ENCODE measurements at places on chromosomes 5 and 9.

DNA sequence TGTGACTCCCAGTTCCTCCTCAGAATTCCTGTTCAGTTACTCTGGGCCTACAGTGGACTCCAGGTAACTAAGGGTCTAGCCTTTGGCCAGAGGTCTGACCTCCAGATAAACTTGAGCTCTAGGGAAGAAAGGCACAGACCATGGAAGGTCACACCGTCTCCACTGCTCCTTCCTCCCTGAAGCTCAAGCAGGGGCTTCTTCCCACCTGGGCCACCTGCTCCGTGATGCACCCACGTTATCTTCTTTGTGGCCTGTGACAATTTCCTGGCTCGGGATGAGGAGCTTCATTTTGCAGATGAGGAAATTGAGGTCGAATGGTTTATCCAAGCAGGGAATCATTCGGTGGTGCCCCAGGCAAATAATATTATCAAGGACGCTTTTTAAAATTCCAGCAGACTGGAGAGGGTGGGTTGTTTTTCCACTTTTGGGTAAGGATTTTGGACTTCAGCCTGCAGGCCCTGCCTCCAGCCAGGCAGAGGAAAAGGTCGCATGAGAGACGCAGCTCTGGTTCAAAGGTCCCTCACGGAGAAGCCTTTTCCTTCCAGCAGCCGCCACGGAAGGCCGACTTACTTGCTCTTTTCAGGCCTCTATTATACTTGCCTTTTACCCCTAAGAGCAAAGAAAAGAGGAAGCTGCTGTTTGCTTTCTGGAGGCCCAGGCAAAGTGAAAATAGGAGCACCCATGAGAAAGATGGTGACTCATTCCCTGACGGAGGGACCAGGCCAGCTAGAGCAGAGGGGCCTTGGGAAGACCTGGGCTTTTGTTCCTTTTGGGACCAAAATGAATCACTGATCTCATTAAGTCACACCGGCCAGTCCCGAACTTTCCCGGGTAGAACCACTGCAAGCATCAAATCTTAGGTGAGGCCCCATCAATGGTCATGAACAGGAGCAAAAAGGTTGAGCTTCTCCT is 22.8 kb upstream of the DUSP1 start:
- DNase-seq = no peak

- no peak for DNase-seq
Measured at GRCh38 chr9:136098844-136099243, 3.8 kb upstream of the NACC2 start.

DNA sequence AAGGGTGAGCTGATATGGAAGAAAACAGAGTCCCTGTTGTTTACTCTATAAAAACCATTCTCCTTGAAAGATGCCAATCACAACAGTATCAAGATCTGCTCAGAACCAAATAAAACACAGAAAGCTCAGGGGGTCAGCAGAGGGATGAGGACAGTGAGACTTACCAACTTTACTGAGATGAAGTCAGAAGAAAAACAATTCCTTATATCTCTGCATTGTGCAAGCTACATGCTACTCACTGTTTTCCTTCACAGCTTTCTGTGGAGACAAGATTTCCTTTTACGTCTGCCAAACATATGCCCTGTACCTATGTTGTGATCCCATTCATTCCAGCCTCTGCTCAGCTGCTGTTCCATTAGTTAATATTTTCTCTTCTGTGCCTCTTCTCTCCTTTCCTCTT is 185.6 kb downstream of the TSSK1B start:
- no peak for DNase-seq

DNA sequence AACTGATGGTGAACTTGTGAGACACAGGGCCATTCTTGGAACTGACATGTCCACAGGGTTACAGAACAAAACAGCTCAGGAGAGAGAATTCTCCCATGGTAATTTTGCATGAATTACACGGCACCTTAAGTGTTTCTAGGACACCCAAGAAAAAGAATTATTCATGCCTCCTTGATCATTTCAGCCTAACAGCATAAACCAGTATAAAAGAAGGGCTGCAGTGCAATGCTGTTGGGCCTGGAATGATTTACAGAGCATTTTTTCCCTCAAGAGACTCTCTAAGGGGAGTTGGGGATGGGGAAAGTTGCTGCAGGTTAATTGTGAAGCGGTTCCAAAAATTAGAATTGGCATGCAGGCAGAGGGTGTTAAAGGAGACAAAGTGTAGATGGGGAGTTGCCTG is 136.4 kb upstream of the FBXL7 start:
- DNase-seq = no peak

DNA sequence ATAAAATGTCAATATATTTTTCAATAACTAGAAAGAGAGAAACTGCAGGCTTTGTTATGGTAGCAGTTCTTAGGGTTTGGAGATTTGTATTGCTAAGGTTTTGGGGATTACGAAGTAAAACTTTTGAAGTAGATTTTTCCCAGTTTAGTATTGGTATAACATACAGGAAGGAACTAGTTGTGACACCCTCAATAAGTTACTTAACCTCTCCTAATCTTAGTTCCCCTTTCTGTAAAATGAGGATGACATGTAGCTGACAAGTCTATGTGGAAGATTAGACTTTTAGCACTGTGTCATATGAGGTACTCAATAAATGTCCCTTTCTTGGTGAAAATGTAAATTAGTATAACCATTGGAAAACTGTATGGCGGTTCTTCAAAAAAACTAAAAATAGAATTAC is 73.4 kb upstream of the ATG10 start:
- no peak for DNase-seq

DNA sequence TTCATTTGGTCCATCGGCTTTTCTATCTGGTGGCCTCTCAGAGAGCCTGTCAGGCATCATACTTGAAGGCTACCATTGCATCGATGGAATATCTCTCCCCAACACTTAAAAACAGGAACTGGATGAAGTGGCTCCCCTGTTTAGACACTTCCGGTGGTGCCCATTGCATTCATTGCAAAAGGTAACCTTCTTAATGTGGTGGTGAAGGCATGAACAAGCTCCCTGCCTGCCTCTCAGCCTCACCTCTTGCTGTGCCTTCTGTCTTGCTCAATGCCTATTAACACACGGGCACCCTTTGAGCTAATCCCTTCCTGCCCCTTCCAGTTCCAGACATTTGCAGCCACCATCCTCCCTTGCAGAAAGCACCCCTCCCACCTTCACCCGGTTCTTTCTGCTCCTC is 233.1 kb upstream of the MSX2 start:
- no peak for DNase-seq

DNA sequence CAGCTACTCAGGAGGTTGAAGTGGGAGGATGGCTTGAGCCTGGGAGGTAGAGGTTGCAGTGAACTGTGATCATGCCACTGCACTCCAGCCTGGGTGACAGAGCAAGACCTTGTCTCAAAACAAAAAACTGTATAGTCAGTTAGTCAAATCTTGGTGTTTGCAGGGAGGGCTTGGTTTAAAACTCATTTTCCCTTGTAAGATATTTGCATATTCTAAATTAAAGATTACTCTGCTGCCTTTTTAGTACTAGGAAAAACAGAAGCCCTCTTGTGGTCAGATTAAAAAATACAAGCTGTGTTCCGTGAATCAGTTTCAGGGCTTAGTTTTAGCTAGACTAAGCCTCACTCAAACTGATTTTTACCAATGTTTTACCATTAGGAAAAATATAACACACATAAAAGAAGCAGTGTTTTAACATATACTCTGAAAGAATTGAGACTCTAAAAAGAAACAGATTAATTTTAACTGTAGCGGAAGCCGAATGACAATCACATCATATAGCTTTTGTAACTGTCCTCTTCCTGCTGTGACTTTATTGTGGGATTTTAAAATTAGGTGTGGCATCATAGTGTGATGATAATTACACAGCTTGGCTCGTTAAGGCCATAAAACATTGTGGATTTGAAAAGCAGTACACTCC is 84.9 kb upstream of the BASP1 start:
- no peak for DNase-seq

- peak; percentile 5 for DNase-seq
Measured at GRCh38 chr9:129235931-129236331, 57.9 kb upstream of the IER5L start.

DNA sequence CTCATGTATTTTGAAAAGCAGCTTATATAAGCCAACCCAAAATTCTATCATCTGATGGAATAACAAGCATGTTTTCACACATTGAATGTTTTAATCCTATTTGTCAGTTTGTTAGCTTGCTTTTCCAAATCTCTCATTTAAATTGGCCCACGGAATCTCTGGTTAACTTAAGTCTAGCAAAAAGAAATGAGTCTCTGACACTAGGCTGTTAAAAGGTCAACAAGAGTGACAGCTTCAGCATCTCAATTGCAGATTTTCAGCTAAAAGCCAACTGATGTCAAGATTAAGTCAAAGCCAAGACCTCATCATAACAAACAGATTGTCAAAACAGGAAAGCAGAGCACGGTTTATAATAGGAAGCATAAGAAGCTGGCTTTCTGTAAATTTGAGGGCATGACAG is 49.4 kb upstream of the CDH9 start:
- DNase-seq = no peak

DNA sequence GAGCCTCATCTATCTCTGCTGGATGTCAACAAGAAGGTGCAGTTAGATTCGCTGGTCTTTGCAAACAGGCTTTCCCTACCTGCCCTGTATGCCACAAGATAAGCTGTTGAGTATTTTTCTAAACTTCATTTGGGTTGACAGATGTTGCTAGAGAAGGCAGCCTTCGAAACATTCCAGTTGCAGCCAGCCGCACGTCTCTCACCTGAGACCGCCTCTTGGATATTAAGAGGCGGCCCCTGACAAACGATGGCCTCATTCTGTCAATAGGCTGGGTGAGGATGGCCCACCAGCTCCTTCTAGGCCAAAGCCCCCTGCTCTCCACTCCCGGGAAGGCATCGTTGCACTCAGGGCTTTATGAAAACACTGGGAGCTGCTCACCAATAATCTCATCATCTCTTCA is 181.6 kb downstream of the DAB2IP start:
- no peak for DNase-seq

GRCh38 chr9:86639287-86639686 is 285.1 kb upstream of the TUT7 start:
- no peak for DNase-seq

DNA sequence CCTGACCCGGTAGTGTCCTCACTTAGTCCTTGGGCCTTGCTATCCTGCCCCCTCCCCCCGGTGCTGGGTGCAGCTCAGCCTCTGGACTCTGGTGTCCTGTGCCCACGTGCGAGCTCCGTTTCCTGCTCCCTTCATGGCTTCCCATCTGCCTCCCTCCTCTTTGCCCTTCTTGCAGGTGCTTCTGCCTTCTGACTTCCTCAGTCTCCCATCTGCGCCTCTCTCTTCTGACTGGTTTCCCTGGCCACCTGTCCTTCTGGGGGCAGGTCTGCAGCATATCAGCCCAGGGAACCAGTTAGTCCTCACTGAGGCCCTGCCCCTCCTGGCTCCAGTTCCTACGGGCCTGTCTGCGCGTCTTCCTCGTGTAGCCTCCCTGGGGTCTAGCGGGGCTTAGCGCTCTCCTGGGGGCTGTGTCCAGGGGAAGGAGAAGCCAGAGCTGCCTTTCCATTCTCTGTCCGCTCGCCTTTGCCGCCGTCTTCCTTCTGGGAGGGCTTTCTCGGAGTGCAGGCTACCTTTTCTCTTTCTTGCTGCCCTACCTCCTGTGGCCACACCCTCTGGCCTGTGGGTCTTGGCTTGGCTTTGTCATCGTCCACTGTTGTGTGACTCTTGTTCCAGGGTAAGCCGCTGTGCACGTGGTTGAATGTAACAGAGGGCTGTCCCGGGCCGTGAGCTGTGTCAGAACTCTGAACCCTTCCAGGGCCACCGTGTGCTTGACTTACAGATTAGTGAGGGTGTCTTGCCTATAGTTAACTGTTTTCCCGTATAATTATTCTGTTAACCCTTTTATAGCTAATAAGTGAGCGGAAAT is 51.8 kb downstream of the EHMT1 start:
- peak; percentile 40 for DNase-seq

GRCh38 chr5:96278981-96279380 is 154.1 kb downstream of the PCSK1 start:
- no peak for DNase-seq

- DNase-seq = no peak
Measured at GRCh38 chr5:1153428-1153827, 41.6 kb upstream of the SLC12A7 start.

GRCh38 chr5:150582241-150583109 is 58.0 kb upstream of the SYNPO start:
- peak; percentile 83 for DNase-seq

- no peak for DNase-seq
Measured at GRCh38 chr5:177468329-177468684, 5.1 kb downstream of the DBN1 start.

DNA sequence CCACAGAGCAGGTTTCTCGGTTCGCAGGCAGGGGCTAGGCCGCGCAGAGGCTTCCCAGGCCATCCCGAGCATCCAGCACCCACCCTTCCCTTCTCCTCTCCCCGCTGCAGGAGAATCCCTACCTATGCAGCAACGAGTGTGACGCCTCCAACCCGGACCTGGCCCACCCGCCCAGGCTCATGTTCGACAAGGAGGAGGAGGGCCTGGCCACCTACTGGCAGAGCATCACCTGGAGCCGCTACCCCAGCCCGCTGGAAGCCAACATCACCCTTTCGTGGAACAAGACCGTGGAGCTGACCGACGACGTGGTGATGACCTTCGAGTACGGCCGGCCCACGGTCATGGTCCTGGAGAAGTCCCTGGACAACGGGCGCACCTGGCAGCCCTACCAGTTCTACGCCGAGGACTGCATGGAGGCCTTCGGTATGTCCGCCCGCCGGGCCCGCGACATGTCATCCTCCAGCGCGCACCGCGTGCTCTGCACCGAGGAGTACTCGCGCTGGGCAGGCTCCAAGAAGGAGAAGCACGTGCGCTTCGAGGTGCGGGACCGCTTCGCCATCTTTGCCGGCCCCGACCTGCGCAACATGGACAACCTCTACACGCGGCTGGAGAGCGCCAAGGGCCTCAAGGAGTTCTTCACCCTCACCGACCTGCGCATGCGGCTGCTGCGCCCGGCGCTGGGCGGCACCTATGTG is 36.1 kb downstream of the NTNG2 start:
- DNase-seq = no peak
